ENCODE measurements at places on chromosomes 4 and X.
A peak's percentile ranks its signal among the peaks of the same experiment; 100 is the strongest.

DNA sequence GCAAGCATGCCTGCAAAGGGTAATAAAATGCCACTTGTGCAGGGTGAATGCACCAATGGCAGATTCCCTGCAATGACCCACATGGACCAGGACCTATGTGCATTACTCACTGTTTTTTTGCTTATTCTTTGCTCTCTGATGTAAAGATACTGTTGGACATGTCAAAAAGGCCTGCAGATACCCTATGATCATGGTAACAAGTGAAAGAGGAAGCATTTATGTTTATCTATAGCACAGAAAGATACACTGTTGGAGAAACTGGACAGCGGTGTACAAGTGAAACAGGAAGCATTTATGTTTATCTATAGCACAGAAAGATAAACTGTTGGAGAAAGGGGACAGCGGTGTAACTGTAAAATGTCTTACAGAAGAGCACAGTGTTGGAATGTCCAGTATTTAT, 127.5 kb downstream of the PAPSS1 start:
- no peak for DNase-seq

GRCh38 chr4:174716986-174717770, 111.9 kb downstream of the GLRA3 start:
- no peak for DNase-seq

- no peak for DNase-seq
Measured at GRCh38 chrX:123172869-123173268, 11.2 kb upstream of the GRIA3 start.

GRCh38 chrX:23493941-23494374, 159.3 kb downstream of the PTCHD1 start:
- peak; percentile 18 for DNase-seq

DNA sequence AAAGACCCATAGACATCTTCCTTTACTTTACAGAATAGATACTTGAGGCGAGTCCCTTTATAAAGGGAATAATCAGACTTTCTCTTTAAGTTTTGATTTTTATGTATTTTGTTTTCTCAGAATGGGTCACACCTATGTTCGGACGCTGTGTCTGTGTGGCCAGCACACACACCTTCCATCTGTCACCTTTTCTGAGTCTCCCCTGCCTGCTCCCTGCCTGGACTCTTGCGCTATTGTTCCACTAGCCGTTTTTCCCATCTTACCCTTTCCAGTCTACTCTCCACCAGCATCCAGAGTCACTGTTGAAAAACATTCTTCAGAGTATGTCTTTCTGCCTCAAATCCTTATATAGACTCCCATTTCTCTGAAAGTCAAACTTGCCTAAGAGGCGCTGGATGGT, 236.1 kb downstream of the MAML3 start:
- DNase-seq: no peak

- no peak for DNase-seq
Measured at GRCh38 chrX:70535198-70535597, 90.6 kb downstream of the DLG3 start.

- no peak for DNase-seq
Measured at GRCh38 chrX:113906168-113906567, 677.7 kb upstream of the HTR2C start.

DNA sequence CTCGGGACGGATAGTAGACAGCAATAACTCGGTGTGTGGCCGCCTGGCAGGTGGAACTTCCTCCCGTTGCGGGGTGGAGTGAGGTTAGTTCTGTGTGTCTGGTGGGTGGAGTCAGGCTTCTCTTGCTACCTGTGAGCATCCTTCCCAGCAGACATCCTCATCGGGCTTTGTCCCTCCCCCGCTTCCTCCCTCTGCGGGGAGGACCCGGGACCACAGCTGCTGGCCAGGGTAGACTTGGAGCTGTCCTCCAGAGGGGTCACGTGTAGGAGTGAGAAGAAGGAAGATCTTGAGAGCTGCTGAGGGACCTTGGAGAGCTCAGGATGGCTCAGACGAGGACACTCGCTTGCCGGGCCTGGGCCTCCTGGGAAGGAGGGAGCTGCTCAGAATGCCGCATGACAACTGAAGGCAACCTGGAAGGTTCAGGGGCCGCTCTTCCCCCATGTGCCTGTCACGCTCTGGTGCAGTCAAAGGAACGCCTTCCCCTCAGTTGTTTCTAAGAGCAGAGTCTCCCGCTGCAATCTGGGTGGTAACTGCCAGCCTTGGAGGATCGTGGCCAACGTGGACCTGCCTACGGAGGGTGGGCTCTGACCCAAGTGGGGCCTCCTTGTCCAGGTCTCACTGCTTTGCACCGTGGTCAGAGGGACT, 5.7 kb upstream of the MSANTD1 start:
- DNase-seq: no peak
